ENCODE measurements at places on chromosomes 6 and 20. TPM values are rescaled to one million over a fixed set of nuclear protein-coding genes. Genes with fewer than 3 reads are reported as not detected.

OR2H1 gene
- total RNA-seq: not detected

ANKRD66 gene
- total RNA-seq: not detected

UBE2C gene
- 249 TPM for total RNA-seq

HCRTR2 gene
- total RNA-seq: not detected

KIF6 gene
- not detected for total RNA-seq

CEP57L1 gene
- total RNA-seq: 45.1 TPM

MTCH1 gene
- 272 TPM for total RNA-seq

FOXS1 gene
- 1.5 TPM for total RNA-seq

COL21A1 gene
- 12.6 TPM for total RNA-seq

OR2B6 gene
- total RNA-seq: not detected

BPIFA1 gene
- not detected for total RNA-seq

ADAM33 gene
- not detected for total RNA-seq

NR2E1 gene
- total RNA-seq: 0.03 TPM

PREX1 gene
- 27.5 TPM for total RNA-seq

CST4 gene
- not detected for total RNA-seq

NRSN2 gene
- total RNA-seq: 43.1 TPM

TTPAL gene
- total RNA-seq: 8.8 TPM

TRIM10 gene
- total RNA-seq: not detected

GRCh38 chr6:168082860-168083513, 4.0 kb upstream of the FRMD1 start:
- DNase-seq: no peak

- DNase-seq: no peak
Measured at GRCh38 chr6:107064579-107065065, 36.6 kb downstream of the MTRES1 start.

DNA sequence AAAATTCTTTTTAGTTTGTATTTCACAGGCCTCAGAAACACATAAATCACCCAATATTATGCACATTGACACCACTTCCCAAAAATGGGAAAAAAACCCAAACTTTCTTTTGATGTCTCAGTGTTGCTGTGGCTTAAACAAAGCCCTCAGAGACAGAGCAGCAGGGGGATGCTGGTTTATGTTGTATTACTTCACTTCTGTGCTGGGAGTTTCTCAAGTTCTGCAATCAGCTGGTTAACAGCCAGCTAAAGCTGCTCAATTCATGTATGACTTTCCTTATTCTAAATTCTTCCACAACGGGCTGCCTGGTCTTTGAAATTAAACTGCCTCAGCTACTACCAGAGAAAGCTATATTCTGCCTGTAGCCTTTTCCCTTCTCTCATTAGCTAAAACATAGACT, 5.6 kb downstream of the FILIP1 start:
- no peak for DNase-seq

GRCh38 chr20:10379761-10380160, 54.3 kb downstream of the MKKS start:
- DNase-seq: no peak

- DNase-seq: peak; percentile 60
Measured at GRCh38 chr6:43608310-43608763, 20.7 kb downstream of the GTPBP2 start.

DNA sequence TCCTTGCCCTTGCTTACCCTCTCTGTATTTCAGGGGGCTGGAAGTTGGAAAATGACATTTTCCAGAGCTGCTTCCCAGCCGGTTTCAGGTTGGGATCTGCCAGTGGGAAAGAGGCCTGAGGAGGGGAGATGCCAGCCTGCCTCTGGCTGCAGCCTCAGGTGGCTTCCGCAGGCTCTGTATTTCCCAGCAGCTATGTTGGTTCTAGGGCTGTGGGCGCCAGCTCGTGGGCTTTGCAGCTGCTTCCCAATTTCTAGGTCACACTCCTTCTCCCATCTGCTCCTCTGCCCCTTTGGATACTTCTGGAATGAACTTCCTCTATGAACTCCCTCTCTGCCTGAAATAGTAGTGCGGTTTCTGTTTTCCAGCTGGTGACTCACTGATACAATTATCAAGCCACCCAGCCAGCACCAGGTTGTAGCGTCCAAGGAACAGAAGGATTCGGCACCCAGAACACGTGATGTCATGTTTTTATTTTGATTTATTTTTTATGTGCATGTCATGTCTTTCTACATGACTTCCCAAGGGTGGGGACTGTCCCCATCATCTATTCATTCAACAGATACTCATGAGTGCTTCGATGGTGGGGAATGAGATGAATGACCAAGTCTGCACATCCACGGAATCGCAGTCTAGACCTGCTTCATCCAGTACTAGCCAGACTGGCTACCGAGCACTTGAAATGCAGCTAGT, 38.0 kb downstream of the TGM2 start:
- DNase-seq: peak; percentile 88

DNA sequence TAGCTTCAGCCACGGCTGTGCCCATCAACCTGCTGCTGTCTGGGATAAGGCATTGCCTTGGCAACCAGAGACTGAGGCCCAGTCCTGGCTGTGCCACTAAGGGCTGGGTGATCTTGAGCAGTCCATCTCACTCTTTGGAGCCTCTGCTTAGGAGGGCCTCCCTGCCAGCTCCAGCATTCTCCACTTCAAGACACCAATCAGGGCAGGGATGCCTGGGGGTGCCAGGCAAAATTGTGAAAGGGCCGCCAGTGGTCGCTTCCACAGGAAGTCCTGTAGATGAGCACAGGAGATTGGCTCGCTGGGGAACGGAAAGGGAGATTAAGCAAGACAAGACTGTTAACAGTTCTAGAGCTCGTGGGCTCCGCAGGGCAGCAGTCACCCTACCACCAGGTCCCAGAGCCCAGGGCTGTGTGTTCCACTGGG, at the start of gene RAB44:
Gene RAB44 (plus strand): TSS at position 346 of the 423 bp plus-strand sequence. CDS start 6,410 bp downstream, outside the sequence.
- DNase-seq: no peak

DNA sequence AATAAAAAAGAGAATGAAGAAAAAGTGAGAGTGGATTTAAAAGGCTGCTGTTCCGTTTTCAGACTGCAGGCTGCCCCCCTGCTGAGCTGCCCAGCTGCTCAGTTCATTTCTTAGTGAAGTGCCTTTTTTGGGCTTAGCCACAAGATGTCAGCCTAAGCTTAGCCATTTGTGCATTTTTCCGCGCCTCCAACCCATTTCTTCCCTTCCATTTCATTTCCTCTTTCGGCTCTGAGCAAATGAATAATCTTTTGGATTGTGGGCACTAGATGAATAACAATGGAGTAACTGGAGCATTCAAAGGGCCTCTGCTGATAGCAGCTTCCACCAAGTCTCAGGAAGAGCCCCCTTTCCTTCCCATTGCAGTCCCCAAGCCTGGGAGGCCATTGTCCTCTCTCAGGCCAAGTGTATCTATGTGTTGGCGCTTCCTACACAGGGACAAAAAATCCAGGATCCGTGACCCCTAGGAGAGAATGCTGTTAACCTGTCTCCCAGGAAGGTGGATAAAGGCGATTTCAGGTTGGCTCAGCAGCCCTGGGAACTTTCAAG, 83.5 kb upstream of the SPTLC3 start:
- peak; percentile 64 for DNase-seq

- no peak for DNase-seq
Measured at GRCh38 chr6:14384175-14384949, 266.8 kb downstream of the CD83 start.

GRCh38 chr20:45842169-45842812, 8.7 kb downstream of the SNX21 start:
- no peak for DNase-seq

DNA sequence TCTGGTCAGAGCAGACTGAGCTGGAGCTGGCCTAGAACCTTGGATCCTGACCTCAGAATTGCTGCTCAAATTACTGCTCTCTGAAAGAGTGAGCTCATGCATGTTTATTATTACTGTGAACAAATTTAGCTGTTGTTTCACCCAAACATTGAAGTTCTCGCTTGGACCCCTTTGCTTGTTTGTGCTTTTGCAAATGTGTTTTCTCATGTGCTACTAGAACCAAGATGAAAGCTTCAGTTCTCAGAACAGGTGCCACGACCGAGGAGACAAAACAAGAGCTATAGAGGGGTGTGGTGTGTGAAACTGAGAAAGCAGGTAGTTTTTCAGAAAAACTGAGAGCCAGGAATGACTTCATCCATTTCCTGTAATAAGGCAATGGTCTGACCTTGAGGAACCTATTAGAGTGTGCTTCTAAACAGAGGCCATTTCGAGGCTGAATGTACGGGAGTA, 50.0 kb upstream of the ESR1 start:
- no peak for DNase-seq

DNA sequence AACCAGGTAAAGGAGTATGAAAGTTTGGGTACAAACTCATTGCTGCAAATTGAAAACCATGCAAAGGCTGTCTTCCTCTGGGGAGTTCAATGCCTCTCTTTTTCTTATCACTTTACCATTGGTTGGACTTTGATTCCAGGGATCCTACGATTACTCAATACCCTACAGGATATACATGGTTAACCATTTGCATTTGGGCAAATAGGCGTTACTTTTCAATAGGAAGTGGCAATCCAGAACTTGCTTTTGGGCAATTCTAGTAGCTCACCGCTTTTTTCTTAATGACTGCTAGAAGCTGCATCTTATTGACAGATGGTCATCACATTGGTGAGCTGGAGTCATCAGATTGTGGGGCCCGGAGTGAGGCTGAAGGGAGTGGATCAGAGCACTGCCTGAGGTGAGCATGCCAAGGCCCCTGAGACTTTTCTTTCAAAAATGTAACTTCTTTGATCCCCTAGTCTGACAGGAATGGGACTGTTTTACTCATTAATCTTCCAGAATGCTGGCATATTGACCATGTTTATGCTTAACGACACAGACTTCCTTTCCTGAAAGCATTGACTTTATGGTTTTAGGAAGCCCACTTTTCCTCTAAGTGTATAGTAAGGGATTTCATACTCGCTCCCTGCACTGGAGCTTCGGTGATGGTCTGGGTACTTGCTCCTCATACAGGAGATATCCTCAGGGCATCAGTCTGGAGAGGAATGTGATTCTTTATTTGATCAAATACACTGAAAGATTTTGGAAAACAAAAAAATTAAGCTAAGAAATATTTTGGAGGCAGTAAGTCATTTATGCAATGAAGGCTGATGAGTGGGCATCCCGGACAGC, at the start of gene CCR6:
Gene CCR6 (plus strand): TSS at position 270 of the 831 bp plus-strand sequence. CDS start 13,039 bp downstream, outside the sequence.
- DNase-seq: no peak

DNA sequence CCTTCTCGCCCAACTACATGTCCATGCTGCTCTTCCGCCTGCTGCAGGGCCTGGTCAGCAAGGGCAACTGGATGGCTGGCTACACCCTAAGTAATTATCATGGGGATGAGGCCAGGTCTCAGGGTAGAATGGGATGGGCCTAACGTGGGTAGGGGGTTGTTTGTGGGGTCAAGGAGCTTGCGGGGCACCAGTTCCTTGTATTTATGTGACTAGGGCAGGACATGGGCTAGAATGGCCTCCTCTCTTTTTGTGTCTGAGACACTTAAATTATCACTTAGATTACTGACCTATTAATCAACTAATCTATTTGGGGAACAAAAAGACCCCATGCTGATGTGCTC, 10.7 kb downstream of the SLC22A1 start:
- no peak for DNase-seq

- peak; percentile 73 for DNase-seq
Measured at GRCh38 chr20:38217791-38218565, 42.6 kb downstream of the KIAA1755 start.

DNA sequence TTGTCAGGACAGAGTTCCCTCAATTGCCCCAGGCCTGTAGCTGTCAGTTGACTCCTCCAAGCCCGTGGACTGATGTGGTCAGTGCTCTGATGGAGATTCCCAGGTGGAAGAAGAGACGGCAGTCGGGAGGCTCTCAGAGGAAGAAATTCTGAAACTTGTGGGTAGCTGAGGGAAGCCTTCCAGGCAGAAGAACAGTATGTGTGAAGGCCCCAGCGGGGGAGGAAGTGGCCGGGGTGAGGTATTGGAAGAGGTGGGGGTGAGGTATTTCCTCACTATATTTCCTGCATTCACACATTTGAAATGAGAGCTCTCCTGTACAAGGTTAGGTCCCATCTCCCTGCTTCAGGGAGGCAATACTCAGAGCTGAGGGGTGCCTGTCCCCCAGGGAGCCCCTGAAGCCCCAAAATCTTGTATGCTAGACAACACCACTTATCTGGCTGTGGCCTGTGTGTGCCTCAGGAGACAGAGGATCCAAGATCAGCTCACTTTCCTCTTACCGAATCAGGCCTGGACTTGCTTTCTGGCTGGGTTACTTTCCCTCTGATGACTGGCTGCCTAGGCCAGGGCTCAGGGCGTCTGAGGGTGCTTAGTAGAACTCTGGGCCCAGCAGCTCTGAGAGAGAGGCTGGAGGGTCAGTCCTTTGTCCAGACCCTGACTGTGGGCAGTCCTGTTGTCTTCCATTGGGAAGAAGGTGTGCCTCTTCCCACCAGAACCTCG, 49.3 kb upstream of the MYL9 start:
- DNase-seq: no peak

DNA sequence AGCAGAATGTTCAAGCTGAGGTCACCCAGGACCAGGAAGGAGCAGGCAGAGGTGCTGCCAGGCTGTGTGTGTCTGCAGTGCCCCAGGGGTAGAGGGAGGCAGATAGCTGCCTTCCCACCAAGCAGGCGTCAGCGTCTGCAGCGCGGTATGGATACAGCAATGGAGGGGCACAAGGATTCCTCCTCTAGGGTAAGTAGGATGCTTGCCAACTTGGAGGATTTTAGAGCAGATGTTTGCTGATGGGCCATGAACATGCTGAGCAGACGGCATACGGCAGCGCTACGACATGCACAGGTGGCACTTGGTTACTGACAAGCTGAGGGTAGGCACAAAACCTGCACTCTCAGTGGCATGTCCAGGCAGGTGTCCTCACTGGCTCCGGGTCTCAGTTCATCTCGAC, 48.1 kb downstream of the PSMG4 start:
- DNase-seq: no peak

DNA sequence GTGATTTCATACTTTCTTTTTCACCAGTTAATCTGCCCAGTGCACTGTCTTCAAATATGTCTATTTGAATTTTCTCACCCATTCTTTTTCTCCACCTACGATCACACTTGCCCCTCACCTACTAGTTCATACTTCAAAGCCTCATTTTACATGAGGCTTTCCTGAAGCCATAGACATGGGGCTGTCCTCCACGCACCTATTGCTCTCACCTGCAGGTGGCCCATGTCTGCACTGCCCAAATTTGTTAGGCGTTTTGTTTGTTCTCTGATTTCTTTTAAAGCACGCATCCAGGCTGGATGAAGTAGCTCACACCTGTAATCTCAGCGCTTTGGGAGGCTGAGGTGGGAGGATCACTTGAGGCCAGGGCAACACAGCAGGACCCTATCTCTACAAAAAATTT, 106.8 kb upstream of the RIPOR2 start:
- no peak for DNase-seq

GRCh38 chr6:16576451-16577368, 184.6 kb downstream of the ATXN1 start:
- peak; percentile 49 for DNase-seq

Data from SJSA1 (cell line).